ENCODE measurements at places on chromosomes 3 and 15.

- DNase-seq, result no peak
Measured at GRCh38 chr15:28179270-28179669, 80.2 kb upstream of the OCA2 start.

DNA sequence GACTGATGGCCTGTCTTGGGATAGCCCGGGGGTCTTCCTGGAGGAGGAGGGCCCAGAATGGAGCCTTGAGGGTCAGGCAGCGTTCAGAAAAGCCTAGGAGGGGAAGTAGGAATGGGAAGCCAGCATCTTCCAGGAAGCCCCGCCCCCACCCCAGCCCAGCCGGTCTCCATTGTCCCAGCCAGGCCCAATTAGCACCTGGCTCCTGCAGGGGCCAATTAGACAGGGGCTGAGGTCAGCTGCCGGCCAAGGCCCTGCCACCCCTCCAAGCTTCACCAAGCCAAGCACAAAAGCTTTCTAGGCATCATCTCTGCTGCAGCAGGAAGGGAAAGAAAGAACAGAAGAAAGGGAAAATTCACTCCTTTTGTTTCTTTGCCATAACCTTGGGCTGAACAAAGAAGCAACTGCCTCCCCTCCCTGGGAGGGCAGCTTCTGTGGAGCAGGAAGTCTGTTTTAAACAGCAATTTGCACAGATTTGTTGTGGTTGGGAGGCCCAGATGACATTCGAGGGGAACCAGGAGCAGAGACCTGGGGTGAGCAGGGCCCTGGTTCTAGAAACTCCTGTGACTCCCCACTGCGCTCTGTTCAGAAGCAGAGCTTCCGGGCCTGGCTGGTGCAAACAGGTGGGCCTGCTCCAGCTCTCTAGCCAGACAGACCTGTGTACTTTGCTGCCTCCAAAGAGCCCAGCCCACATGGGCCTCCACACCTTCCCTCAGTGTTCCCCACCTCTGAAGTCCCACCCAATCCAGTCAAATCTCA, 47.7 kb downstream of the CYP11A1 start:
- DNase-seq, result no peak

DNA sequence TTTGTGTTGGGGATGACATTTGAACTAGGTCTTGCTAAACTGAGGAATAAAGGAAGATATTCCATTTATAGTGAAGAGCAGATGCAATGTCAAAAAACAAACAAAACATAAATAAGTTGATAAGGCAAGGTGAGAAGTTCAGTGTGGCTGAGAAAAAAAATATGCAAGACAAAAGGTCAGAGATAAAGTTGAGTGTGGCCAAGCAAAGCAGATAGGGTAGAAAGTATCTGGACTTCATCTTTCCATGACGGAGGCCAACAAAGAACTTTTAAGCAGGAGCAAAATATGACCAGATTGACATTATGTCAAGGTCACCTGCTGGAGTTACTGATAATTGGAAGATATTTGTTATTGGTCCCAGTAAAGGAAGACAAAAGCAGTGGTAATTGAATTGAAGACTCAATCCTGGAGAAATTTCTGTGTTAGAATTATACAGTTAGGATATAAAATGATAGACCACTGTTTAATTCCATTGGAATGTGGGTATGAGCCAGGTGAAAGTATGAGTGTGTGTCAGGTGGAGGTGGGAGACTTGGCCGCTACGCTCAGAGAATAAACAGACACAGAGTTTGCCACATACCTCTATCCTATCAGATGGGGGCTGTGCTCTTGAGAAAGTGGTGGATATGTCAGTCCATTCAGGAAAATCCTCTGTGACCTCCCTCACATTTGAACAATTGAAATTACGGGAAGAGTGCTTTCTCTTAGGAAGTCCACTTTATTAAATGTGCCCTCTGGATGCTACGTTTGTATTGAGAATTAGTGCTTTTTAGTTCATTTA, 28.1 kb downstream of the ADIPOQ start:
- no peak for DNase-seq

- DNase-seq, result no peak
Measured at GRCh38 chr3:186152889-186153292, 44.0 kb upstream of the ETV5 start.

DNA sequence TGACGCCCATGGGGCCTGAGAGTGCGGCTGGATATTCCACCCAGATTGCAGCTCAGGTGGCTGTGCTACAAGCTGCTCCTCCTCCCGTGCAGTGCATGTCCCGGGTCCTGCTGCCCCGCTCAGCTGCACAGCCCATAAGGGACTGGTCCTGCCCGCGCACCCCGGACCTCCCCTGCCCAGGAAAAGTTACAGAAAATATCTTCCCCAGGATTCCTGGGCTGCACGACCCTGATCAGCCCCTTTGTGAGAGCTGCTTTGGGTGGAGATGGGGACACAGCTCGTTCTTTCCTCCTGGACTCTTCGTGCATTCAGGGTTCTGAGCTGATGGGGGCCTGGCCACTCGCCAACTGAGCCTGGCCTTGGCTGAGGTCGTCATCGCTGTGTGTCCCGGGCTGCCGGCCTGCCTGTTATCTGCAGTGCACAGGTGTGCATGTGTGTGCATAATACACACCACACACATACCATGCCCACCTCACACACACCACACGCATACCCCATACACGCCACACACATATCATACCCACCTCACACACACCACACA, 28.8 kb downstream of the APBA2 start:
- no peak for DNase-seq

DNA sequence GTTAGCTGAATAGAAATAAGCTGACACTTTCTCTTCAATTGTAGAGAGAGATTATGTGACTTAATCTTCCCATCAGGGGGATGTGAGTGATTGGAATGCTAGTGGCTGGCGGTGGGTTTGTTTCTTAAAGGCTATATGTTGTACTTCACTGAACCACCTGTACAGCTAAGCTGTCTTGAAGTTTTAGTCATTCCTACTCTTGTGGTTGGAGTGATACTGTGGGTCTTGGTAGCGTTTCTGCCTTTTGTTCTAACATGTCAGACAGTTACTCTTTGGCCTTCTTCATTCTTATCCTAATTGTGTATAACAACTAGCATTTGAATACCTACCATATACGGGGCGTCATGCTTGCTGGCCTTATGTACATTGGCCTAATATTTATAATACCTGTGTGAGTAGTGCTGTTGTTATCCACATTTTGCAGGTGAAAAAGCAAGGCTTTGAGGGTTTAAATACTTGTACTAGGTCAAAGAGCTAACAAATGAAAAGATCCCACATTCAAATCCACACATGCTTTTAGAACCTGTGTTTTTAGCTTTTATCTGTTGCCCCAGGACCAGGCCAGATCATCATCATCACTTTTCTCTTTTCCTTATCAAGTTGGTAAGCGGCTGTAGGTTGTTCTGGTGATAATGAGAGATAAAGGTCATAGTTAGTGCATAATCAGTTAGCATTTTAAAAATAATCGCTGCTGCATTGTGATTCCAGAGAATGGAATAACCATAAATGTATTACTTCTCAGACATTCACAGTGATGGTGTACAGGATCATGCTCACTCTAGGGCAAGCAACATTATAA, 50.2 kb downstream of the AKAP13 start:
- DNase-seq, result no peak

GRCh38 chr3:129195731-129196256, 12.1 kb upstream of the CNBP start:
- DNase-seq, result no peak

DNA sequence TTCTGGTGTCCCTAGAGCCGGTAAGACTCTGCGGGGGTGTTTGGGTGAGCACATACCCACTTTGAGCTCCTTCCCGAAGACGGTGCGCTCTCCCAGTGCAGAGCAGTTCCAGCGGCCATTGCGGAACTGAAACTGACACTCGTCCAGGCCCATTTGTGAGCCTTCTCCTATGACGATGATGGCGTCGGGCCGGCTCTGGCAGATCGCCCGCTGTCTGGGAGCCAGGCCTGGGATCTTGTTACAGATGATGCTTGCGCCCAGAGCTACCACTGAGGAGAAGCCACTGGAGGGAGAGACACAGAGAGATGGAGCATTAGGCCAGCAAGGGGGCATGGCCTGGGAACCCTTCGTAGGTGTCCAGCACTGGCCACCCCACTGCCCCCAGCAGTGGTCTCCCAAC, 5.0 kb downstream of the WNT7A start:
- DNase-seq, result no peak

- no peak for DNase-seq
Measured at GRCh38 chr3:49761661-49762060, 24.7 kb downstream of the IP6K1 start.

DNA sequence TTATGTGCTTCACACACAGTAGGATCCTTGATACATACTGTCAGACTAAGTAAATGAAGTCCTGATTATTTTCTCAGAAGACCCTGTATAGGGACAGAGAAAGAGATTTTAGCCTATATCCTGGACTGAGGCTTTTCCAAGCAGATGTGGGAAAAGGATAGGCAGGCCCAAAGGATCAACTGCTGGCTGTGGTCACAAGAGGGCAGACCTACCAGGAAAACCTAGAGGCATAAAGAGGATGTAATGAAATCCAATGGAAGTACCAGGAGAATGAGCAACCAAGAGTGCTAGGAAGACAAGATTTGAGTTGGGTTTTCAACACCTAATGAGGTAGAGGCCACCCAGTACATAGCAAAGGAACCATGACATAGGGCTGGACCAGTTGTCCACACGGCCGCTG, 23.1 kb downstream of the DCLK3 start:
- no peak for DNase-seq

GRCh38 chr15:100931143-100931890, 12.2 kb downstream of the LRRK1 start:
- no peak for DNase-seq

DNA sequence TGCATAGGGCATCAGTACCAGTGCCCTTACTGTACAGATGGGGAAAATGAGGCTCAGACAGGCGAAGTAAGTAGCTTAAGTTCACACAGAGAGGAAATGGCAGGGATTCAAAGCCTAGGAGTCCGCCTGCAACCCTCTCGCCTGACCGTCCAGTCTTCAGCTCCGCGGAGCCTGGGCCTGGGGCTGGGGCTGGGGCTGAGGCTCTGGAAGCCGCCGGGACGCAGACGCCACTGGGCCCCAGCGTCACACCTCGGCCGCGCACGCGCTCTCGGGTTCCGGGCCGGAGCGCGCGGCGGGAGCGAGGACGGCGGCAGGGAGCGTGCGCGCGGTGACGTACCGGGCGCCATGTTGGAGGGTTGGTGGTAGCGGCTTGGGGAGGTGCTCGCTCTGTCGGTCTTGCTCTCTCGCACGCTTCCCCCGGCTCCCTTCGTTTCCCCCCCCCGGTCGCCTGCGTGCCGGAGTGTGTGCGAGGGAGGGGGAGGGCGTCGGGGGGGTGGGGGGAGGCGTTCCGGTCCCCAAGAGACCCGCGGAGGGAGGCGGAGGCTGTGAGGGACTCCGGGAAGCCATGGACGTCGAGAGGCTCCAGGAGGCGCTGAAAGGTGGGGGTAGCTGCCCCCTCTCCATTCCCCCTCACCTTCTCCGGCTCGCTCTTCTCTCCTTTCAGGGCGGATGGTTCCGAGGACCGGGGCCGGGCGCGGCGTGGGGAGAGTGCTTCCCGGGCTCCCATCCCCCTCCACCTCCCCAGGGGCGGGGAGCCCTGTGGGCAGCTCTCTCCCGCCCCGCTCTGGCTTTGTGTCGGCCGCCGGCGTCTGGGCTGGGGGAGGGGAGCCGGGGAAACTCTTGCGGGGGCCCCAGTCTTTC, at the start of gene PPP4R2:
Gene PPP4R2, plus strand, starts transcription at position 339 of the 861 bp plus-strand sequence. Its CDS starts 227 bp downstream, at position 566.
- peak; percentile 93 for DNase-seq

- no peak for DNase-seq
Measured at GRCh38 chr15:26729581-26729980, 43.3 kb downstream of the GABRB3 start.

GRCh38 chr3:164962610-164963009, 115.7 kb downstream of the SI start:
- no peak for DNase-seq

DNA sequence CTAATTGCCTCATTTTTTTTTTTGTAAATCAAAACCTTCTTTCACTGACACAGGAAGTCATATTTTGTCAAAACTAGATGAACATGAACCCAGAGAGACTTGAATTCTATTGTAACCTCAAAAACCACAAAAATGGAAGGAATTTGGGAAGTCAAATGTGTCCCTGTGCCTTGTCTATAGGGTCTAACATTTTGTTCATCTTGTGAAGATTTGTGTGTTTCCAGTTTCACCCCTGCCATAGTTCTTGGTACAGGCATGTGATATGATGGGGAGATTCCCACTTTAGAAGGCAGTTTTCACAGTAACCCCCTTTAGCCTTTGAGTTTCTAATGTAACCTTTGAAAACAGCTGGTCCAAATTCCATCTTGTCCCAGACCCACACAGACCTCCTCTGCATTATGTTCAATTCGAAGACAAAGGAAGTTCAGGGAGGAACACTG, 318.5 kb upstream of the ADAMTS9 start:
- no peak for DNase-seq

GRCh38 chr3:57951066-57951882, 56.9 kb upstream of the FLNB start:
- DNase-seq, result no peak

- no peak for DNase-seq
Measured at GRCh38 chr3:119018690-119019463, 15.8 kb downstream of the IGSF11 start.

DNA sequence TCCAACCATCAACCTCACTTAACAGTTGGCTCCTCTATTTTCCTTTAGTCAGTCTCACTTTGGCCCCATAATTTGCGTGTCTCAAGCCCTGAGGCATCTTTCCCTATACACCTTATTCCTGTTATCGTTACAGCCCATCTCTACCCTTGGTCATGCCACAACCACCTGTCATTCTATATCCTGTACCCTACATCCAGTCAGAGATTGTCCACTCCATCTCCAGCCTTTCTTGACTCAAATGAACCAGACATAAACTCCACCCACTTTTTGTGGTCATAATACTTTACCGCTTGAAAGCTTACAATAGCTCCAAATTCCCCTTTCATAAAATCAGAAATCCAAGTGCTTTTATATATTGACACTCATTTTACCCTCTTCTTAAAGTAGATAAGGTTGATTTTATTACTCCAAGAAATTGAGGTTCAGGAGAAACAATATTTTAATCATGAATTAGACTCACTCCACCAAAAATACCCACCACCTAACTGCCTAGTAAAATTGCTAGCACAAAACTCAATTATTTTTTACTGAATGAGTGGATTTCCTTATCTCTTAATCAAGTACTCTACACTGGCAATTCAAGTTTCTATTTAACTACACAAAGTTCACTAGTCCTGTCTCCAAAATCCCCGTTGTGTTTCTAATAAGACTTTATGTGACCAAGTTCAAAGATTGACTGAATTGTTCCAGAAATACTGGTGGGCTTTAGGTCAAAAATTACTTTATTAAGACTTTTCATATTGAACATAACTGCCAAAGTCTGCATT, 9.1 kb downstream of the CCR4 start:
- no peak for DNase-seq

DNA sequence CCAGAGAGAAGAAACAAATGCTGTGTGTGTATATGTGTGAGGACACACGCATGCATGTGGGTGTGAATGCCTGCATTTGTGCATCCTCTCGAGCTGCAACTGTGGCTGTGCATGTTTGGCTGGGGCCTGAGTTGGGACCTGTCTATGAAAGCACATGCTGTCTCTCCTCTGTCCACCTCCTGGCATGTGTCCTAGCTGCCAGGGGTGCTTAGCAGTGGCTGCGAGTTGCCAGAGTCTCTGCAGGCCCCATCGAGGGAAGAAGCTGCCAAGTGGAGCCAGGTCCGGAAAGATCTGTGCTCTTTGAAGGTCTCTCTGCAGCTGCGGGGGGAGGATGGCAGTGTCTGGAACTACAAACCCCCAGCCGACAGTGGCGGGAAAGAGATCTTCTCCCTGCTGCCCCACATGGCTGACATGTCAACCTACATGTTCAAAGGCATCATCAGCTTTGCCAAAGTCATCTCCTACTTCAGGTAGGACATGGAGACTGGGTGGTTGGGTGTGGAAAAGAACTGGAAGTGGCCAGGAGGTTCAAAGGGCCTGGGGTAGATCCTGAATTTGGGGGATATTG, 30.7 kb downstream of the NR1I2 start:
- DNase-seq, result no peak
